ENCODE measurements at places on chromosomes 11 and 22. TPM values are rescaled to one million over a fixed set of nuclear protein-coding genes. Genes with fewer than 3 reads are reported as not detected.

Gene SCN2B
- not detected for total RNA-seq

GRCh38 chr11:108302121-108302785 lies 79.4 kb downstream of the ATM start:
- no peak for DNase-seq

GRCh38 chr11:66277471-66278362 lies at the start of gene CNIH2:
Gene CNIH2, plus strand, starts transcription at chr11:66278175. Its CDS starts 282 bp downstream, at chr11:66278457.
- no peak for DNase-seq

Gene C11orf87
- not detected for total RNA-seq

GRCh38 chr11:47950396-47950795 lies 30.0 kb upstream of the PTPRJ start:
- no peak for DNase-seq

Gene CYTH4
- 50.8 TPM for total RNA-seq

All from thoracic aorta (tissue), 2 donors.